Omental fat pad (tissue), 4 donors: ENCODE measurements at places on chromosomes 1 and 21.

DNA sequence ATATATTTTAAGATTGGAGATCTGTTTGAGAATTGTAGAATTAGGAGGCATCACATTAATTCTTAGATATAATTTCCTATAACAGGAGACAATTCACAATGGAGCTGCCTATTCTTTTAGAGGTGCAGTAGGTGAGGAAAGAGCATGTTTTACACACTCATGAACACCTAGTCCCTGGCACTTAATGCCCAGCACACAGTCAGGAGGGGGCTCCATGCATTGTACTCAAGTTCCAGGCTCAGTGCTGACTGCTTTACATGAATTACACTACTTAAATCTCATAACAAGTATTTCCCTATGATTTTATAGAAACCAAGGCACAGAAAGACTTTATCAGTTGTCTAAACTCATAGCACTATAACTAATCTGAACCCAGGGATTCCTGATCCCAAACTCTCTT lies 360 bp upstream of the GBP3 start:
- DNase-seq = no peak

DNA sequence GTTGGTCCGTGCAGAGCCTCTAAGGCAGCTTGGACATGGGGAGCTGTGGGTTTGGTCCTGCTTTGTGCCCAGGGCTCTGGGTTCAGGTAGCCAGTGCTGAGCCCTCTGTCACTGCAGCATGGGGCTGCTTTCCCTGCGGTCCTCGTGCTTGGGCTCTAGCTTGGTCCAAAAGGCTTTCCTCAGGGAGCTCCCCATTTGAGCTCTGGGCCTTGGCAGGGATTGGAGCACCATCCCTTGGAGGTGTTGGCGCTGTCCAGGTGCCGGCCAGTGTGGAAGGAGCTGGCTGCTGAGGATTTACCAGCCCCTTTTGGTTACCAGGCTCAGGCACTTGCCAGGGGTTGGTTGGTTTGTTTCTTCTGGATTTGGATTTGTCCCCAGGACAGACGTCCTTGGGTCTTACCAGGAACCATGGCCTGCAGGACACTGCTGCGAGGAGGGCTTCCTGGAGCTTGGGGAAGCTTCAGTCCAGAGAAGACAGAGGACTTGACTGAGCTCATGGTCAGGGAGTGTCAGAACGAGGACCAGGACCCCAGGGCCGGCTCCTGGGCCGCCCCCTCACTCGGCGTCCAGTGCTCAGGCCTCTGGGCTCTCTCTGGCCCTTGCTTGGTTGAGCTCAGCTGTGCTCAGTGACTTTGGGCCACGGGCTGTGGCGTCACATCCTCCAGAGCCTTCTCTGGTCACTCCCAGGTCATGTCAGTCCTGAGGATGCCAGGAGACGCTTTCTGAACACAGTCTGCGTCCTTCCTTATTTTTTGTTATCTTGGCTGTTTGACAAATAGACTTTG lies 224.7 kb downstream of the CAMTA1 start:
- no peak for DNase-seq

DNA sequence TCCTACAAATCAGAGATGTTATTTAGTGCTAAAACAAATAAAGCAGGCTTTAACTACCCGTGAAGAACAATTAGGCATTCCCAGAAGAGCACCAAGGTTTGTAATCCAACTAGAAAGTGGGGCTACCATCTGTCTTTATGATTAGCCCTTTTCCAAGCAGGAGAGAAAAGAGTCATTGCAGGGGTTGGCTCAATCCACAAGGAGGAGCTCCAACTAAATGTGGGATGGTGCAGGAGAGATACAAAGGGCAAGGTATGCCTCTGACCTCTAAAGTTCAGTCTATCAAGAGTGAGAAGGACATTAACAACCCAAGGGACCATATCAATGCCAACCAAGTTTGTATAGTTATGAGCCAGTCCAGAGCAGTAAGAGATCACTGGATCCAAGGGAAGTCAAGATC lies 382.7 kb upstream of the DUSP10 start:
- DNase-seq = no peak

DNA sequence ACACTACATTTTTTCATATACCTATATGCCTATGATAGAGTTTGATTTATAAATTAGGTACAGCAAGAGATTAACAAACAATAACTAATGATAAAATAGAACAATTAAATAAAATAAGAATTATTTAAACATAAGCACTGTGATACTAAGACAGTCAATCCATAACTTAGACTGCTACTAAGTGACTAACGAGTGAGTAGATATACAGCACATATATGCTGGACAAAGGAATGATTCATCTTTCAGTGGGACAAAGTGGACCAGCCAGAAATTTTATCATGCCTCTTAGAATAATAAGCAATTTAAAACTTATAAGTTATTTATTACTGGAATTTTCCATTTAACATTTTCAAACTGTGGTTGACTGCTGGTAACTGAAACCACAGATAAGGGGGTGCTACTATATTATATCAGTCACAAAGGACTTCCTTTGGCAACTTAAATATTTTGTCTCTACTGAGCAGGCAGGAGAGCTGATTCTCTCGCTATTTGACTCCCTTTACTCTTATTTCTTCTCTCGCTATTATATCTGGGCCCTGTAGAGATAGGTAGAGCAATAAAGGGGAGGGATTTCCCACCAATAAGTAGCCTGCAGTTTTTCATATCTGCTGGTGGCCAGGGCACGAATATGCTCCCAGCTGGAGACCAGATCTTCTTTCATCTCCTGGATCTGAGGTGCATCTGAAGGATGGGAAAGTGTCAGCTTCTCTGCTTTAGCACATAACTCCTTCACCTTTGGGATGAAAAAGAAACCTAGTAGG lies 10.8 kb downstream of the SPTA1 start:
- no peak for DNase-seq

DNA sequence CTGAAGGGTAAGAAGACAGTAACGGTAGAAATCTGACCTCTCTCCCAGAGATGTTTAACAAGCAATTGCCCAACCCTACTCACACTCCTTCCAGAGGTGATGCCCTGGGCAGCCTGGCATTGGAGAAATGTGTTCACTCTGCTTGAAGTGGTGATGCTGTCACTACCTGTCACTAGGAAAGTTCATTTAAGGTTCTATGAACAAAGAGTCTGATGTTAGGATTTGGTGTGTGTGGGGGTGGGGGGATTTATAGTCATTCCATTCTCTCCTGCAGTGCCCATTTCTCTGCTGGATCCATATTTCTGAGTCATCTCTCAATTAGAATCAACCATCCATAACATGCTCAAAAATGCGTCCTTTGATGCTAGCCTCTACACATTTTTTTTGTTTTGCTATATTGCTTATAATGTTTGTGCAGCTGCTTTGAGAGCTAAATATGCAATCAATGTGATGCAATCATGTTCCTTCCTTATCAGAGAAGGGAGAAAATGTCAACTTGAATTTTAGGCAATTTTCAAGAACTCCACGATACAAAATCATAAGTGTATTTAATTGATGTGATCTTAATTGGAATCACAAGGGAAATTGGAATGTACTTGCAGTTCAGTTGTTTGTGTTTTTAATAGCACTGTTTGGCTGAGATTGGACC lies 173.9 kb downstream of the DUSP10 start:
- DNase-seq = no peak

DNA sequence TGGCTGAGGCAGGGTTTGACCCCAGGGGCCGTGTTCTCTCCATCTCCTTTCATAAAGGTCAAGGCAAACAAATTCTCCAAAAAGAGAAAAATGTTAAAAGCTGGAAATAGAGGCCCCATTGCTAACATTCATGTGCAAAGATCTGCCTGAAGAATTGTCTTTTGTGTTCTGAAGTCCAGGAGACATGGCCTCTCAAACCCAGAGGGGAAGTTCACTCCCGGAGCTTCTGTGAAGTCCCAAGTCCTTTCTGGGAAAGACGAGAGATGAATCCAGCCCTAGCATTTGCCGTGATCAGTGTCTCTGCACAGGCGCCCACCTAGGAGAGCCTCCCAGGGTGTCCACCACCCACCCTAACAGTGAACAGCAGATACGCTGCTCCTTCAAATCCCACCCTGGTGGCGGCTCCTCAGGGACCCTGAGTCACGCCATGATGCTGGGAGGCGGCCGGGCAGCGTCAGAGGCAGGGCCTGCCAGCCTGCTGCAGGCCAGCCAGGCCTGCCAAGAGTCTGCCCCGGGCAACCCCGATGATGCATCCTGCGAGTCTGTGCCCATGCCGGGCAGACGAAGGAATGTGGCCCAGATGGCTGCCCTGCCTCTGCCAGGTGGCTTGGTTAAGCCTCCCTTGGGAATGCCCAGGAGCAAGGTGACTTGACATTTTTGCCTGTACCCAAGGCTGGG lies 5.2 kb upstream of the C2CD2 start:
- DNase-seq = no peak

DNA sequence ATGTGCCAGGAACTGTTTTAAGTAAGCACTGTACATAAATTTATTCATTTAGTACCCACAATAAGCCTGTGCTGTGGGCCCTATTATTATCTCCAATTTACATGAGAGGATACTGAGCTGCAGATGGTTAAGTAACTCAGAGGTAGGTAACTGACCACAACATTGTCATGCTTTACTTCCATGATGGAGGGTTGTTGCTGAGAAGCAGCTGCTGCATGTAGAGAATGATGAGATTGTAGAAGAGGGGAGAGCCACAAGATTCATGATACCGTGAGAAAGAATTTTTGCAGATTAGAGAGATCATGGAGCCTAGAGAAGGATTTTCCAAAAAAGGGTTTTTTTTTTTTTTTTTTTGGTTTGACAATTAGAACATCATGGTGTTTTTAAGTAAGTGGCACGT lies 313.1 kb downstream of the PTBP2 start:
- DNase-seq = no peak

- DNase-seq = no peak
These were observed 56.1 kb downstream of the LMX1A start for GRCh38 chr1:165300400-165300903.

GRCh38 chr1:211625040-211625439 lies 46.1 kb upstream of the SLC30A1 start:
- no peak for DNase-seq

GRCh38 chr1:186617926-186618325 lies 62.3 kb downstream of the PTGS2 start:
- DNase-seq = no peak

GRCh38 chr1:247531937-247532336 lies 4.3 kb downstream of the OR2C3 start:
- DNase-seq = no peak
